Activated CD4-positive, alpha-beta T cell treated with anti-CD3 and anti-CD28 coated beads for 48 hours (primary cell): ENCODE measurements at places on chromosomes 7 and 10.

DNA sequence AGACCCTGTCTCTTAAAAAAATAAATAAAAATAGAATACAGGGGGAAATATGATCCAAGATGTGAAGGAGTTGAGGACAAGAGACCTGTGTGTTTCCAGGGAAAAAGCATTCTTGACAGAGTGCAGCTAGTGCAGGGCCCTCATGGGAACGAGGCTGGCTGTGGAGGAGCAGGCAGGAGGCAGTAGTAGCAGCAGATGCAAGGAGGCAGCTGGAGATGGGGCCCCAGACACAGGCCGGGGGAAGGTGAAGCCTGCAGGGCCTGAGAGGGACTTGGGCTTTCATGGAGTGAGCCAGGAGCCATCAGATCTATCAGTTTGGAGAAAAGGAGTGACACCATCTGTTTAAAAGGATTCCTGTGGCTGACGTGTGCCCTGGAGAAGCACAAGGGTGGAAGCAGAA, 71.4 kb upstream of the ZNF438 start:
- no peak for DNase-seq

GRCh38 chr7:3367261-3367660, 66.2 kb downstream of the SDK1 start:
- no peak for DNase-seq

- DNase-seq, result no peak
Observed at GRCh38 chr7:95316588-95316987, 7.7 kb downstream of the PON1 start.

- no peak for DNase-seq
Observed at GRCh38 chr7:121447911-121448300, 51.8 kb upstream of the FAM3C start.

- DNase-seq, result no peak
Observed at GRCh38 chr10:58281092-58281752, 12.3 kb downstream of the CISD1 start.
